ENCODE measurements at places on chromosomes 13 and 19.

- peak; percentile 44 for DNase-seq
Measured at GRCh38 chr13:40664350-40665125, 1.9 kb downstream of the FOXO1 start.

GRCh38 chr19:38264486-38265212 lies at the start of gene SPINT2:
Gene SPINT2, plus strand, starts transcription at chr19:38264573. Its CDS starts 320 bp downstream, at chr19:38264893.
- peak; percentile 26 for DNase-seq

- no peak for DNase-seq
Measured at GRCh38 chr19:49786376-49786820, 19.6 kb downstream of the AP2A1 start.

- no peak for DNase-seq
Measured at GRCh38 chr19:2722541-2723344, 1.6 kb upstream of the DIRAS1 start.

DNA sequence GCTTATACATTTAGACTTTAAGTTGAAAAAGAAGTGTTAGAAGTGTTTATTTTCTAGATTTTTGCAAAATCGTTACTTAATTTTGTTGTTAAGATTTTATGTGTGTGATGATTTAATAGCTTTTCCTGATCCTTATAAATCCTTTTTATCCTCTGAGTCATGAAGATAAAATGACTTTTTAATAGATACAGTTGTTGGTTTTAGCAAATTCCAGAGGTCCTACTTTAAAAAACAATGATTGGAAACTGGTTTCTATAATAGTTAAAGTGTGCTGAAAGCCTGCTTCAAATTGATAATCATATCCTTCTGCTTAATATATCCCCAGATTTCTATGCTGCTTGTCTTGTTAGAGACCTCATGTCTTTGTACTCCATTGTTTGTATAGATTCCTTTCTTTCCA lies 39.0 kb downstream of the RNASEH2B start:
- no peak for DNase-seq

DNA sequence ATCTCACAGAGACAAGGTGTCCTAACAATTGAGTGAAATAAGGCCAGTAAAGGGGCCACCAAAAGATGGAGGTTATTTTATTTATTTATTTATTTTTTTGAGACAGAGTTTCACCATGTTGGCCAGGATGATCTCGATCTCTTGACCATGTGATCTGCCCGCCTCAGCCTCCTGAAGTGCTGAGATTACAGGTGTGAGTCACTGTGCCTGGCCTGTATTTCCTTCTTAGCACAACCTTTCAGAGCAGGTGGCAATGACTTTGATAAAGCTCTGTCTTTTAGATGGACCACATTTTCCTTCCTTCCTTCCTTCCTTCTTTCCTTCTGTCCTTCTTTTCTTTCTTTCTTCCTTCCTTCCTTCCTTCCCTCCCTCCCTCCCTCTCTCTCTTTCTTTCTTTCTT lies 11.0 kb upstream of the DOCK6 start:
- no peak for DNase-seq

GRCh38 chr13:71252184-71252704 lies 614.8 kb downstream of the DACH1 start:
- DNase-seq, result no peak

GRCh38 chr19:58385891-58386575 lies 1.0 kb upstream of the RPS5 start:
- DNase-seq, result no peak

DNA sequence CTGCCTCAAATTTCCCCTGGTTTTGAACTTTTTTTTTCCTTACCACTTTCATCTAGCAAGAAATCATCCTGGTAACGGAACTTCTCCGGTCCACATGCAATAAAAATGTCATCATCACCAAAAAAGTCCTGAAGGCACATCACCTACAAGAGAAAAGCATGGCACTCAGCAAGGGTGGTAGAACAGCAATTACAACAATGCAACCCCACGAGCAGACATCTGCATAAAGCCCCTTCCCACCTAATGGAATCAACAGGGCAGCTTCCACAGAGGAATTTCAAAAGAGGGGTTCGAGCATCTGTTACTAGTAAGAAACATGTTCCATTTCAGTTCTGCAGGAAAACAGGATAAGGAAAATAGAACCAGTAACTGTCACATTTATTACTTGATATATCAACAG lies 183.9 kb downstream of the DCLK1 start:
- no peak for DNase-seq

DNA sequence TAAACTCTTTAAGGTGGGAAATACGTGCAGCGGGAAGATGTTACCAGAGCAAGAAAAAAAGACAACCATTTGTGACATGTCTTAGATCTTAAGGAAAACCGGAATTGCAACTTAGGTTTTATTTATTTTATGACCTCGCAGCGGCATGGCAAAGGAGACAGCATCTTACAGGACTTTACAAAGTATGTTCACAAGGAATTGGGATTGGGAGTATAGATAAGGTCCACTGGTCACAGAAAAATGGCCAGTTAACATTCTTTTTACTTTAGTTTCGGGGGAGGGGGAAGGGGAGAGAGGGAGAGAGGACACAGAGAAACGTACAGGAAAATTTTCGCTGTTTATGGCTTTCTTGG lies 104.5 kb upstream of the DIAPH3 start:
- DNase-seq, result no peak

DNA sequence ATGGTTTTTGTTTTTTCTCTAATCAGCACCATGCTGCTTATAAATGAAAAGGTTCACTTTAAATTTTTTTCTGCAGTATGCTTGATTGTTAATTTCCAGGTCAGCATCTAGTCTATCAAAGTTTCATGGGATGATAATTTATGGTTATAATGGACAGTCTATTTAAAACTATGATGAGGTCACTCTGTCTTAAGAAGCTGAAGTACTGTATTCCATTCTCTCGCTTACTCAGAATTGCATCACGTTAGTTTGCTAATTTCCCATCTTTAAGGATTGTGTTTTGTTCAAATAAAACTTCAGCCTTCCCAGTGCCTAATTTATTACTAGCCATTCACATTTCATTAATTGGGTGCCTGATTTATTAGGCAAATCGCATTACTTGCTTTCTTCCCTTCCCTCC lies 94.3 kb downstream of the GPC6 start:
- no peak for DNase-seq

- DNase-seq, result no peak
Measured at GRCh38 chr19:34276614-34277013, 22.3 kb downstream of the GARRE1 start.

- DNase-seq, result no peak
Measured at GRCh38 chr19:38699647-38700349, 44.5 kb downstream of the CAPN12 start.

DNA sequence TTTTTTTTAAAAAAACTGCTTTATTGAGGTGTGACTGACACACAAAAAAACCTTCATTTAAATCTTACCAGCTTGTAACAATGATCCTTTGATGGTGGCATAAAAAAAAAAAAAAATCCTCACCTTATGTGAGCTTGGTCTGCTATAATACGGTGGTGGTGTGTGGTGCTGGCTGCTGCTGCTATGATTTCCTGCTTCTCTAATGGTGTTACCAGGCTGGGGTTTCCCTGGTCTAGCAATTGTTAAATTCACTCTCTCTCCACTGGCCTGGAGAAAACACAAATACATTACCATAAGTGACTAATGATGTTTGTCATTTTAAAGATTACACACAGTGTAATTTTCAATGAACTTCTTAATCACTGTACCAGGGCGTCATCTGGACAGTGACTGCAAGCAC lies 60.6 kb downstream of the LNX2 start:
- no peak for DNase-seq

GRCh38 chr19:23203841-23204344 lies 46.3 kb downstream of the ZNF724 start:
- DNase-seq, result no peak

GRCh38 chr19:20153281-20153680 lies 13.7 kb upstream of the ZNF486 start:
- DNase-seq, result no peak

GRCh38 chr19:5966215-5966614 lies 11.7 kb downstream of the RANBP3 start:
- DNase-seq, result no peak

DNA sequence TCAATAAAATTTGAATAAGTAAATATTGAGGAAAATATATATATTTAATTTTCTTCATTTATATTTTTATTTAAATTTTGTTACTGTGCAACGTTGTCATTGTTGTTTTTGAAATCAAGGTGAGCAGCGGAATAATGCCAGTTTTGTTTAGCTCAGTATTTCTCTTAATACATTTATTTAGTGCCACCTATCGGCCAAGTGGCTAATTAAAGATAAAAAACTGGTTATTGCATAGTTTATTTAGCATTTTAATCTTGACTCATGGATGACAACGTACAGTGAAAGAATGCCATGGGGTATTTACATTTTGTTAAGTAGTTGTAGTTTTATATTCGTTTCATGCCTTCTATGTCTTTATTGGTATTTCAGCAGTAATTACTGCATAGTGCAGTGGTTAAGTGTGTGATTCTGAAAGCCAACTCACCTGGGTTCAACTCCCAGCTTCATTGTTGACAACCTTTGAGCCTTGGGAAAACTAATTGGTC lies 265.9 kb downstream of the MYO16 start:
- DNase-seq, result no peak

- DNase-seq, result no peak
Measured at GRCh38 chr13:46885018-46885417, 11.8 kb downstream of the HTR2A start.

DNA sequence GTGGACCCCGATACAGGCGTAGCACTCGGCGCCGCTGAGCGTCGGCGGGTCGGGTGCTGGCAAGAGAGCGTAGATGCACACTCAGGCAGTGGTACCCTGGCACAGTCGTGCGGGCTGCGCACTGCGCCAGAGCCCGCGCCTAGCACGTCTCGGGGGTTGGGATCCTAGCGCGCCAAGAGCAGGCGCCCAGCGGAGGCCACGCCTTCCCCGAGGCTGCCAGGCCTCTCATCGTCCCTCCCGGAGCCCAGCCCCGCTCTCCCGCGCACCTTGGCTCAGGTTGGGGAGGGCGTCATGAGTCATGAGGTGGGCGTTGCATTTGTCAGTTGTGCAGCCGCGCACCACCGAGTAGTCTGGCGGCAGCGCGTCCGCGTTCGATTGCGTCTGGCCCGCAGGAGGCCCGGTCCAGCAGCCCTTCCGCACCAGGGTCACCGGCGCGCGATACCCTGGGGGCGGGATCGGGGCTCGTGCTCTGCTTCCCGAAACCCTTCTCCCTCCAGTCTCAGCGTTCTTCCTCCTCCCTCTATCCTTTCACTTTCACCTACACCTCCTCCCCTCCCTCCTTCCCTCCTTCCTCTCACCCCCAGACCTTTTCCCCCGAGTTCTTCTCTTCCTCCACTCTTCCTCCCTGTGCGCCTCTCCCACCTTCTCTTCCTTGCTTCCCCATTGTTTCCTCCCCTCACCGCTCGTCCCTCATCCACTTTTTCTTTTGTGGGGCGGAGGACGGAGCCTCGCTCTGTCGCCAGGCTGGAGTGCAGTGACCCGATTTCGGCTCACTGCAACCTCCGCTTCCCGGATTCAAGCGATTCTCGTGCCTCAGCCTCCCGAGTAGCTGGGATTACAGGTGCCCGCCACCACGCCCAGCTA lies 3.5 kb downstream of the LYPD5 start:
- no peak for DNase-seq

- no peak for DNase-seq
Measured at GRCh38 chr19:277131-277530, 14.1 kb downstream of the PLPP2 start.

DNA sequence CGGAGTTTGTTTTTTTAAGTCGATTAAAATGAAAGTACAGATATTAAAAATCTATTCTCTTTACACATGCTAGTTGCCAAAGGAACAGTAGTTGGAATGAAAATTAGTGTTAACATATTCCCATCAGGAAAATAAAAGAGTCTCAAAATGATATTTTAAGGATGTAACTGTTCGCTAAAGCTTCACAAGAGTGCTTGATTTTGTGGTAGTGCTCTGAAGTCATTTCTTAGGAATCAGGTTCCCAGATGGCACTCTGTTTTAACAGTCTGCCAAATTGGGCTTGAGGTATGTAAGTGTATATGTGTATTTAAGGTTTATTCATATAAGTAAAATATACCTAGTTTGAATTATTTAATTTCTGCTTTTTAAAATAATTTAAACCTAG lies 128.8 kb downstream of the LMO7 start:
- no peak for DNase-seq

GRCh38 chr19:3982701-3983541 lies 2.3 kb downstream of the EEF2 start:
- DNase-seq, result no peak

GRCh38 chr19:13334801-13335481 lies 171.3 kb downstream of the CACNA1A start:
- no peak for DNase-seq

DNA sequence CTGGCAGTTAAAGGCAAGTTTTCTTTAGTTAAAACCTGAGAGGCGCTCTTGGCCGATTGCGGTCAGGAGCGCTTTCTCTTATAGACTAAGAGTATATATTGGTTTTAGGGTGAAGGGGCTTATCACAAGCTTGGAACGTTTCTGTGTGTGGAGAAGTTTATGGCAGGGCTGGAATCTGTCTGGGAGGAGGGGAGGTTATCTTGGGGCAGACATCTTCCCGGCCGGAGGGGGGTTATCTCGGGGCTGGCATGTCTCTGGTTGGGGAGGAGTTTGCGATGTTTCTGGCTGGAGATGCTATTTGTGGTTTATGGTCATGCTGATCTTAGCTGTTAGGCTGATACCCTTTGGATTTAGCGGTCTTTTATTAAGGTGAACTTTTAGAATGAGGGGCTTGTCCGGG lies 18.3 kb downstream of the KDM4B start:
- no peak for DNase-seq

- DNase-seq, result no peak
Measured at GRCh38 chr13:91046715-91047327, 300.7 kb upstream of the MIR17HG start.

GRCh38 chr13:107842562-107843180 lies 372.7 kb downstream of the LIG4 start:
- no peak for DNase-seq

DNA sequence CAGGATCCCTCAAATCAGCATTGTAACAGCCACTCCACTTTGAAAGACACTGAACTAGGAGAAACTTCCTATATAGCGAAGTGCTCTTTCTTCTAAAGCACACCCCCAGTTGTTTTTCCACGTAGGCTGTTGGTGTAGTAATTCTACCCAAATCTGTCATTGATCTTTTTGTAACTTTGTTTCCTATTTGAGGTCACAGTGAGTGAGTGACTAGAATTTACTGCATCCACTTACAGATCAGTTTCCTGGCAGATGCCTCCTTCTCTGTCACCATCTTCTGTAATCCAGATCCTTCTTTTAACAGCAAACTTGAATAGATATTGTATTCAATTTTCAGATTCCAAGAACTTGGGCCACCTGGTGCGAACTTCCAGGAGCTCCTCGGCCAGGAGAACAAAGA lies 15.3 kb downstream of the ZAR1L start:
- no peak for DNase-seq

DNA sequence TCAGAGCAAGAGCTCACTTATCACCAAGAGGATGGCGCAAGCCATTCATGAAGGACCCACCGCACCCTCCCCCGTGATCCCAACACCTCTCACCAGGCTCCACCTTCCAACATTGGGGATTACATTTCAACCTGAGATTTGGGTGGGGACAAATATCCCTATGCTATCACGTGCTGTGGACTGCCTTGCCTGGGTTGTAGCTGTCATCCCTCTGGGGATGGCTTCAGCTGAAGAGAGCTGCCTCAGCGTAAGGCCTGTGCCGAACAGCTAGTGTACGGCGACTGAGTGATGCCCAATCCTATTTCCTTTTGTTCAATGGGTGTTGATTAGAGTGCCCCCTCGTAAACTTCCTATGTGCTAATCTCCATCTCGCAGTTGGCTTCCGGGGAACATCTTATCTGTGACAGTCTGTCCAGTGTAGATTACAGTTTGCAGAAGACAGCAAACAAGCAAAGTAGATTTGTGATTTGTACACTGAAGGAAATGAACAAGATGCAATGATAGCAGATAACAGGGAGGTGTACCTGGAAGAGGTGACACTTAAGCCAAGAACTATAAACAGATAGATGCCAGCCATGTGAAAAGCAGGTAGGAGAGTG lies 11.8 kb upstream of the RCBTB1 start:
- DNase-seq, result no peak

Measured in stimulated activated CD8-positive, alpha-beta memory T cell treated with anti-CD3 and anti-CD28 coated beads, Interleukin-15, amount 100 ng/mL, for 24 hours (primary cell).